ENCODE measurements at places on chromosomes 16 and 17. TPM values are rescaled to one million over a fixed set of nuclear protein-coding genes. Genes with fewer than 3 reads are reported as not detected.

TMEM100 gene
- 4.8 TPM for polyA plus RNA-seq

LRRC75A gene
- 0.53 TPM for polyA plus RNA-seq

BEAN1 gene
- 0.40 TPM for polyA plus RNA-seq

CSH1 gene
- polyA plus RNA-seq = not detected

EFNB3 gene
- 1.3 TPM for polyA plus RNA-seq

OR3A3 gene
- polyA plus RNA-seq = not detected

C1QTNF8 gene
- not detected for polyA plus RNA-seq
